ENCODE measurements at places on chromosomes 7 and 10.

- no peak for DNase-seq
Observed at GRCh38 chr7:90846192-90846591, 250.1 kb downstream of the CDK14 start.

DNA sequence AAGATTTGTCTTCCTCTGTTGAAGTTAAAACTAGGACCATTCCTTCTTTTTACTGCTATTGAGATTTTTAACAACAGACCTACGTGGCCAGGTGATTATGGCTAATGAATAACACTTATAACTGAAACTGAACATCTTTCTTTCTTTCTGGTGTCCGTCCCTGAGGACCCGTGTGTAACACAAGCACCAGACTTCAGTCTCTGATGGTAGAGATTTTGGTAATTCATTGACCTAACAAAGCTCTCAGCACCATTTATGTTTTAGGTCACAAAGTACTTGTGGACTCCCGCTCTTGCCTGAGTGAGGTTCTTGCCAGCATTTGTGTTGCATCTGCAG is 40.4 kb upstream of the TMEM229A start:
- DNase-seq, result no peak

- no peak for DNase-seq
Observed at GRCh38 chr10:117159390-117159789, 21.3 kb upstream of the VAX1 start.

DNA sequence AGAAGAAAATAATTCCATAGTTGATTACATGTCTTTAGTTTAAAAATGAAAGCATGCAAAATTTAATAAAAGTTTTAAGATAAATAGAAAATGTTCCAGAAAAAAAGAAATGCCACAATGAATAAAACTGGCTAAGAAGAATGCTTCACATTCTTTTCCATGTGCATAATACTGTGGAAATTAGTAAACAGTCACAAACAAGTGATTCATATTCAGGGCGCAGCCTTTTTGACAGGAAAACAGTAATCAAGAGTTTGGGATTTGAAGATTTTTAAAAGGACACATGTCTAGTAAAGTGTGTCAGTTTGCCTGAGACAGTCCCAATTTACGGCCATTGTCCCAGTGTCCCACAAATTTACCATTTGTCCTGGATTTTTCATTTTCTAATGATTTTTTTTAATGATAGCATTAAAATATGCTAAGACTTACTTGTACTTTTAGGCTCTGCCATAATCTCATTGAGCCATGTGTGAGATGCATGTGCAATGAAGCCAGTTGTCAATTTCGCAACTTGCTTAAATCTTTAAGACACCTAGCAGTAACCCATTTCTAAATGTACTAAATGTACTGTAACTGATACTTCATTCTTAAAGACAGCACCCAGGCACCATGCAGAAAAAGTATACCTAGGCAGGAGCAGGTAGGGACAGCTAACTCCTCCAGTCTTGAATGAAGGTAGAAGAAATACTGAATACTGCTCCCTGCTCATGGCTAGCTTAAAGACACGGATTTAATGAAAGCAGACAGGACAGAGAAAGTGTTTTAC is 46.9 kb downstream of the ZNF438 start:
- DNase-seq, result no peak

DNA sequence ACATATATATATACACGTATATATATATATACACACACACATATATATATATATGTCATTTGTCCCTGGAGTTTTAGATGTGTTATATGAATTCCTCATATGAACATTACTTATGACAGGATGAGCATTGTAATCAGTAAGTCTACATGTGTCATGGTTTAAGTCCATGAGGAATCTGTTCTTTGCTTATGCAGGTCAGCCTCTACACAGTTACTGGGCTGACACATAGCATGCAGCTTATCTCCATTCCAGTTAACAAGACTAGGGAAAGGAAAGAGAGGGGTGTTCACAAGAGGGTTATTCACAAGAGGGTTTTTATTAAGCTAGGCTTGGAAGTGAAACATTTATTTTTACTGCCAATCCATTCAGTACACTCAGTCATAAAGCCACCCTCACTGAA is 226.7 kb downstream of the SNX13 start:
- DNase-seq, result no peak

DNA sequence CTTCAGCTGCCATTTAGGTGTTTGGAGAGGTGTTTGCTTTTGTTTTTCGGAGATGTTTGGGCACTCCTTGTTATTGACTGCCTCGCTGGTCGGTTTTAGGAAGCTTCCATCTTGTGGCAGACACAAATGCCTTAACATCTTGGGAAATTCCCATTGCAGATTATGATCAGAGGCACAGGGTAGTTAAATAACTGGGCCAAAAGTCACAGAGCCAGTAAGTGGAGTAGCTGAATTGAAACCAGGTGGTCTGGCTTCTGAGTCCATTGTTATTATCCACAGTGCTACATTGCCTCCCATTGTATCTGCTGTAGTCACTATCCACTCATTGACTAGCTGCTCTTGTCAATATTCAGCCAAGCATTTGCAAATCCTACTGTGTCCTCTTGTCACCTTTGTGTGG is 138.2 kb upstream of the PLPP4 start:
- no peak for DNase-seq

DNA sequence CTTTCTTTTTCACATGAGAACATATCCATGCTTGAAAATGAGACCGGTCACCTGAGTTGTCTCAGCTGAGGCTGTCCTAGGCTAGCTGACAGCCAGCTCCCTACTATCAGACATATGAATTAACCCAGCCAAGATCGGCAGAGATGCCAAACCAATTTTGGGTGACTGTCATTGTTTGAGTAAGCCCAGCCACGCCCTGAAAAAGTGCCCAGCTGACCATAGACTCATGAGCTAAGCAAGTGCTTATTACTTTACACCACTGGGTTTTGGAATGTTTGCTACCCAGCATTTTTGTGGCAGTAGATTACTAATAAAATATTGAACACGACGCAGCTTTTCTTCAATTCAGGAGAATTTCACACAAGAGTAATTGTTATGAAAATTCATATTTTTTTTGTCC is 265.2 kb upstream of the LYZL1 start:
- no peak for DNase-seq

DNA sequence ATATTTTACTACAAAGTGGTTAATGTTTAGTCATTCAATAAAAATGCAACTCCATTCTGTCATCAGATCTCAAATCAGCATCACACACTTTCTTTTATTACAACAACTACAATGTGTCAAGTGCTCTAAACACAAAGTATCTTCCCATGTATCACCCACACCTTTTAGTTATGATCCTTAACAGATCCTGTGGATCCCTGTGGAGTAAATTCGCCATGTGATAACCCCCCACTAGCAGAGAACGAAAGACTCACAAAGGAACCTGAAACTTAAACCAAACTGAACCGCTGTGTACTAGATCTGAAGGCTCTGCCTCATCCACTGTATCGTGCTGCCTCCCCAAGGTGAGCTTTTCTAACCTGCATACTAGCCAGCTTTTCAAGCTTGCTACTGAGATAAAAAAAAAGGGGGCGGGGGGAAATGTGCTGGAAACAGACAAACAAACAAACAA is 1.7 kb downstream of the DPY19L1 start:
- no peak for DNase-seq

GRCh38 chr7:137879357-137880158 is 32.8 kb upstream of the DGKI start:
- no peak for DNase-seq

DNA sequence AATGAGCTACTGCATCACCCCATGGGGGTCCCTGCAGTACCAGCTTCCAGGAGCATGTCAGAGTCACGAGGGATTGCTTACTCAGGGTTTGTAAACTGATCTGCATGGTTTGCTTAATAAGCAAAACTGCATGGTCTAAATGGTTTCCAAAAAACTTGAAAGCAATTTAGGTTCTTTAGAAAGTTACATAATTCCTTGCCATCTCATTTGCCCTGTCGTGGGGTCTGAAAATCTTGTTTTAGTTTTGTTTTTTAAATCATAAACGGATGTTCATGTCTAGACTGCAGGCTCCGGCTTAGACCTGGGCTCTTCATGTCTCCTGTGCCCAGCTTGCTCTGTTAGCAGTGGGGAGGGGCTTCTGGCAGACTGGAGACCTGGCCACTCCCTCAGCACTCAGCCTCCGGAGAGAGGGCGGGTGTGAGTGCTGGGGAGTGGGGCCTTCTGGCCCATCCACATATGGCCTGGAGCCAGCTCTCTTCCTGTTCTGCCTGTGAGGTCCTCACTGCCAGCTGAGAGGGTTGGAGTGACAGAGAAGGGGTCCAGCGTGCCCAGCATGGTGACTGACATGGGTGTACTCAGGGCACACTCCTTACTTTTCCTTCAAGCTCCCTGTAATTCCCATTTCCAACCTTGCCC is 17.5 kb downstream of the PRF1 start:
- DNase-seq, result no peak

- no peak for DNase-seq
Observed at GRCh38 chr10:57222603-57223002, 861.5 kb upstream of the ZWINT start.

GRCh38 chr10:17426263-17426750 is 28.1 kb downstream of the ST8SIA6 start:
- DNase-seq, result no peak

DNA sequence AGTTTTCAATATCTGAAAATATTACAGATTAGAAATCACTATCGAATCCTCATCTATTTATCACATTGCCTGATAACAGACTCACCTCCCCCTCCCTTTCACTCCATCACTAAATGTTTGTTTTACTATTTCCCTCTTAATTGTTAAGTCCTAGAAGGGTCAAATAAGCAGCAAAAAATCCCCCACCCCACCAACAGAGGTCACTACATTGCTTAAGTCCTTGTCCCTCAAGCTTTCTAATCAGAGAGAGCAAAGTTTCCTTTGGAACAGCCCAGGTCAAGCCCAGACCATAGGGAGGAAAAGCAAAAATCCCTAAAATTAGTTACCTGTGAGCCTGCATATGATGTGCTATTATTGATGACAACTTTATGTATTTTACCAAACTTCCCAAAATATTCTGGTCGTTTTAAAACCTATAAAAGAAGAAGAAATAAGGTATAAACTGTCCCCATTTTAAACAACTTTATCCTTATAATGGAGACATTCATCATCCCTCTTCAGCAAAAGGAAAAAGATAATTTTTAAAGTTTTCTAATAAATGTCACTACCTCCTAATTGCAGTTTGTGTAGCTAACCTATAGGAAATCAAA is 95.0 kb downstream of the CNOT4 start:
- DNase-seq, result no peak

DNA sequence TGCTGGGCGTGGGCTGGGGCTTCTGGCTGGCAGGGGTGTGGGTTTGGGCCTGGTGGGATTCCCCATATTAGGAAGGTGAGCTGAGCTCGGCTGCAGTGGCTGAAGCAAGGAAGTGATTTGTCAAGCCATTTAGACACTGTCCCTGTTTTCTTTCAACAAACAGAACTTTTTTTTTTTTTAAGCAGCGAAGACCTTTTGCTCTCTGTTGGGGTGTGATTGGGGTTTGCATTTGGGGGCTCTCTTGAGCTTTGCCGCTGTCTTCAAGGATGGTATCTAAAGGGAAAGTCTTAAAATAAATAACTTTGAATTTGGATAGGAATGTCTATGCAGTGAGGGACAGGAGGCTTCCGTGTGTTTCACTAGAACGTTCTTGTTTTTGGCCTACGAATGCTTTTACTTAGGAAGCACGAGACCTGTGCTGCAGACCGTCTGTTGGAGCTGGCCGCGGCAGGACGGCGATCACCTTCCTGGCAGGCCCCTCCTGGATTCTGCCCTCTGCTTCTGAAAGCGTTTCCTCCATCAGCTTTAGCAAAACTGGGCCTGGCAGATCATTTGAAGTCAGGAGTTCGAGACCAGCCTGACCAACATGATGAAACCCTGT is 43.9 kb downstream of the FOXK1 start:
- no peak for DNase-seq

DNA sequence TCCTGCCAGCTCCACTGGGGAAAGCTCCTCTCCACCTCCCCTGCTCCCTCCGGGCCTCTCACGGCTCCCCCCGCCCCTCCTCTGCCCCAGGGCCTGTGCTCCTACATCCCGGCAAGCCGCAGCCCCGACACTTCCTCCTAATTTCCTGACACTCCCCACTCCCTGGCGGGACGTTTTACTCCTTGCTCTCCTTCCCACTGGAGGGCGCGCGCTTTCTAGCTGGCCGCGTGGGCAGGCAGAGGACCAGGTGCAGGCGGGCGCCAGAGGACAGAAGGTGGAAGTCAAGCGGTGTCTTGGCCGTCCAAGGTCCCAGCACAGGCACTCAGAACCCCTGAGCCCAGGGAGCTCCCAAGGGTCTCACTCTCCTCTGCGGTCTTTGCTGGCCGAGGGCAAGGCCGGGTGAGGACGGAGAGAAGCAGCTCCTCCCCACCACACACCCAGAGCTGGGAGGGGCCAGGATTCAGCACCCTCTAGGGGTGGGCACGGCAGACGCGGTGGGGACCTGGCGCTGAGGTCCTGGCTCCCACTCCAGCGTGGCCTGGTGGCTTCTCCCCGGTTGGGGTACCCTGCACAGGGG is 19.1 kb downstream of the ADAM8 start:
- no peak for DNase-seq

DNA sequence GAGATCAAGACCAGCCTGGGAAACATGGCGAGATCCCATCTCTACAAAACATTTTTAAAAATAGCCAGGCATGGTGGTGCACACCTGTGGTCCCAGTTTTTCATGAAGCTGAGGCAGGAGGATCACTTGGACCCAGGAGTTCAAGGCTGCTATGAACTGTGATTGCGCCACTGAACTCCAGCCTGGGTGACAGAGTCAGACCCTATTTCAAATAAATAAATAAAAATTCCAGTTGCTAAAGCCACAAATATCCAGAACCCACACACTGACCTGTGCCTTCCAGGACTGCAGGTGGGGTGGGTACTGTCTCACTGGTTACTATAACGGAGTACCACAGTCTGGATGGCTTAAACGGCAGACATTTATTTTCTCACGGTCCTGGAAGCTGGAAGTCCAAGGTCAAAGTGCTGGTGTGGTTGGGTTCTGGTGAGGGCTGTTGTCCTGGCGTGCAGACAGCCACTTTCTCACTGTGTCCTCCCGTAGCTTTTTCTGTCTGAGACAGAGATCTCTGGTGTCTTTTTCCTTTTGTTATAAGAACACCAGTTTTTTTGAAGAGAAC is 38.8 kb downstream of the ASB13 start:
- no peak for DNase-seq

DNA sequence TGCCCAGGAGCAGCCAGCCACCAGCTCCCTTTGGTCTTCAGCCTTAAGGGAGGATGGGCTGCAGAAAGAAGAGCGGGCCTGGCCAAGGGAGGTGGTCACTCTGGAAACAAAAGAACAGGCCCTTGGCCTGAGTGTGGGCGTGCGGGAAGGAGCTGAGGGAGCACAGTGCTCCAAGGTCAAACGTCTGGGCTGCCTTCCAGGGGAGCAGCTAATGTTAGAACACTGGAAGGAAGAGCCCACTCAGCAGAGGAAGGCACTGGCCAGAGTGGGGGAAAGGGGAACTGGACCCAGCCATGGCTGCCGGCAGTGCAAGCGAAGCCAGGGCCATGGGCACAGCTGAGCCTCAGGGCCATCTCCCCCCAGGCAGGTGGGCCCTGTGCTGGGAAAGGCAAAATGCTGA is 42.7 kb downstream of the FAM53B start:
- DNase-seq, result no peak
